ENCODE measurements at places on chromosomes 7 and 10.
A peak's percentile ranks its signal among the peaks of the same experiment; 100 is the strongest.

DNA sequence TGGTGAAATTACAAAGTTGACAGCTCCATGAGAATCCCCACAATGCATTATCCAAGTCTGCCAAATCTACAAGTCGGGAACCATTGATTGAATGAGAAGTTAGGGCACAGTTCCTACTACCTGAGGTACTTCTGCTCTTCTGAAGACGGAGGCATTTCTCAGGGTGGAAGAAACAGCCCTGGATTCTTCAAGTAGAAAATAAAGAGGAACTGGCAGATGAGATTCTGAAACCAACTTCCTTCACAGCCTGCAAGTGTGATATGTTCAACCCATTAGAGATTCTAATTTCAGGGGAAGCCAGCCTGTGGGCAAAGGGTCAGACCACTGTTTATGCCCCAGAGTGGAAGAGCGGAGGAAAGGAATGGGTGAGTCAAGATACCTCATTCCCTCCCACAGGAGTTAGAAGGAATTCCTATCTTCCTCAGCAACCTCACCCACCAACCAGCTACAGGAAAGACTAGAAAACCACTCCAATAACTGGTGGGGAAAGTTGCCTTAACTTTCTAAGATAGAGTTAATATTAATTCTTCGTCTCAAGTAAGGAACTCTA lies 50.5 kb upstream of the BMPER start:
- no peak for DNase-seq

- no peak for DNase-seq
Observed at GRCh38 chr10:32317795-32318357, 29.1 kb downstream of the EPC1 start.

- DNase-seq, result no peak
Observed at GRCh38 chr7:121045090-121045489, 56.6 kb downstream of the CPED1 start.

GRCh38 chr7:44222074-44222473 lies 21.3 kb downstream of the YKT6 start:
- DNase-seq, result no peak

DNA sequence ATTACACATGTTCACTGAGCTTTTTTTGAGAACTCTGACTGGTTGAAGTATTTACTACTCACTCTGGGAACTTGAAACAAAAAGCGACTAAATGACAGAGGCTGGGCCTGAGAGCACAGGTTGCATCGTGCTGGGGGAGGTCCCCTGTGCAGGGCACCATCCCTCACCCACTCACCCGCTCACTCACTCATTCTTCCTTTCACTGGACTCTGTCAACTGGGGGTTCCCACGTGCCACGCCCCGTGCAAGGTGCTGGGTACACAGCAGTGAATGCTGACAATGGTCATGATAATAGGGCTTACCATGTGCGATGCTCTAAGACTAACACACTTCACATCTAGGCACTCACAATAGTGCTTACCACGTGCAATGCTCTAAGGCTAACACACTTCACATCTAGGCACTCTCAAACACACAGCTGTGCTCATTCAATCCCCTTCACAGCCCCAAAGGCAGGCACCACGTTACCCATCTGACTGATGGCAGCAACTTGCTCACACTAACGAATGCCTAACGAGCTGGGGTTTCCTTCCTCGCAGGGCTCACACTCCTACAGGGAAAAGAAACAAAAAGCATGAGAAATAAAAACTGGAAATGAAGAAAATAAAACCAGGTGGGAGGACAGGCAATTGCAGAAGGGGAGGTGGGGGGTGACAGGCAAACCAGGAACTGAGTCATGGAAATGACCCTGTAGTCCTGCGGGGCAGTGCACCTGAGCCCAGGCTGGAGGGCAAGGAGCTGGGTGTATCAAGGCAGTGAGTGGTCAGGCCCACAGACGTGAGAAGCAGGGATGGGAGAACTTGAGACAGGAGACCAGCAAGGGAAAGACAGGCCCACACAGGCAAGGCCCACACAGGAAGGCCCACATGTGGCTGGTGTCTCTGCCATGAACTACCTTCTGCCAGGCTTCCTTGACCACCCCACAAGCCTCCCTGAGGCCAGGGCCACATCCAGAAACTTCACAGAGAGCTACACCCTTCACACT lies 147.0 kb upstream of the FAM20C start:
- DNase-seq, result no peak

GRCh38 chr10:129851941-129852640 lies 112.0 kb downstream of the EBF3 start:
- no peak for DNase-seq

- DNase-seq, result peak; percentile 18
Observed at GRCh38 chr7:157688533-157689268, 351.9 kb downstream of the DNAJB6 start.

DNA sequence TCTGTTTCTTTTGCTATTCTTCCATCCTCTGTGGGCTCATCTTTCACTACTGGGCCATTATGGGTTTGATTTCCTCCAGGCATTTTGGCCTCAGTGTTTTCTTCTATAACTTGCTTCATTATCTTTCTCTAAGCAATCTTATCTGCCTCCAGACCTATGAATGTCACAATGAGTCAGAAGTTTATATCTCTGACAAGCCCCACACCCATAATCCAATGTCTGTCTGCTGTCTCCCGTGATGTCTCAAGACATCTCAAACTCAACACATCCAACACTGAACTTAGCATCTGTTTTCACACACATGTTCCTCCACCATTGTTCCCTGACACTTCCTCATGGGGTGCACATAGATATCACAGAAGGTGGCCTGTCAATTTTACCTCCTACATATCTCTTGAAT lies 46.7 kb upstream of the RHOBTB1 start:
- DNase-seq, result no peak

GRCh38 chr10:130802301-130802700 lies 509.2 kb downstream of the TCERG1L start:
- no peak for DNase-seq

GRCh38 chr7:12898620-12899019 lies 211.2 kb downstream of the ARL4A start:
- DNase-seq, result no peak

GRCh38 chr7:30430276-30430675 lies 48.3 kb downstream of the NOD1 start:
- DNase-seq, result no peak

DNA sequence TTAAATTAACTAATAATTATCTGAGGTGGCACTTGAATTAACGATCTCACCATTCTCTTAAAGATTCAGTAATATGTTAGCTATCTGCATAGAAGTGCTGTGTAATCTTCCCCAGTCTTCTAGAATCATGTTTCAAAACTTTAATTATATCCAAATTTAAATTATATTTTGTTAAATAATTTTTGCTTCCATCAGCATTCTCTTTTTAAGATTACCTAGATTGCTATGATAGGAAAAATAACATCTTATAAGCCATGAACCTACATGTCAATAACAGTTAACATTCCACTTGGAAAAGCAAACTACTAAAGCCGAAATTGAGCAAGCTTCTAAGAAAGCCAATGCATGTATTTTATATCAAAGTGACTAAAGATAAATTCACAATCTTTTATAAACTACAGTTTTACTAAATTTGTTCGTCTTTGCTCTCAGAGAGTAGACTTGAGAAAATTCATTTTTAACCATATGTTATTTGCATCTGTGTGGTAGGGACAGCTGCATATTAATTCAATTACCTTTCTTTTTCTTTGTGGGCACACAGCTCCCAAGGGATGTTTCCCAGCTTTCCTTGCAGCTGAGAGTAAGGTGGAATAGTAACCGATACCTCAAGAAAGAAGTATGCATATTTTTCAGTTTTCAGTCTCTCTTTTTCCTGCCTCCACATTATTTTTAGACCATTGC lies 105.4 kb upstream of the ABCB5 start:
- DNase-seq, result no peak

GRCh38 chr7:4772306-4772705 lies 3.1 kb upstream of the AP5Z1 start:
- DNase-seq, result no peak

GRCh38 chr10:121667948-121668313 lies 69.7 kb upstream of the FGFR2 start:
- no peak for DNase-seq

DNA sequence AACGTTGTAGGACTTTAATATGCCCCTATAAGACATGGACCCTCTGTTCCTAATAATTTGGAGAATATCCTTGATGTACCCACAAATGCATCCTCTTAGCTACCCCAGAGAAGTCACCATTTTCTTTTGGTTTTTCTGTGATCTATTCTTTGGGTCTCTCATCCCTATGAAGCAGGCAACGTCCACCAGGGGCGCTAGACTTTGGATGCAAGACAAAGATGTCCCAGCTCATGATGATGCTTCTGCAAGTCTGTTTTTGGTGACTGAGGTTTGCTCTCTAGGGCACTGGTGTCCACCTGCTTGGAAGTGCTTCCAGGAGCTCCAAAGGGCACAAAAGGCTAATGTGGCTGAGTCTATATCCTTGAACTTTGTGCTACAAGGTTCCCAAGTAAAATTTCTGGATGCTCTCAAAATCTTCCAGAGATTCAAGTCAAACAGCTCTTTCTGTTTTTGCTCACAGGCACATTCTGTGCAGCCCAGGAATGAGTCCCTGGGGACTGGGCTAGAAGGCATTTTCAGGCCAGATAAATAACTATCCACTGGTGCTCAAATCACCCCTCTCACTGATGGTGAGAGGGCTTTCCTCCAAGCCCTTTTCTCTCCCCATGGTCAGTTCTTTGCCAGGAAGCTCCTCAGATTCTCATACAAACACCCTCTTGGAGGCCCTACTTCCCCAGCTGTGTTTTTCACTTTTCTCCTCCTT lies 166.4 kb downstream of the C7orf25 start:
- DNase-seq, result peak; percentile 47

GRCh38 chr10:100788002-100788903 lies 42.9 kb downstream of the PAX2 start:
- no peak for DNase-seq

- no peak for DNase-seq
Observed at GRCh38 chr10:11194859-11195586, 177.4 kb downstream of the CELF2 start.

GRCh38 chr10:72389716-72390115 lies 35.0 kb upstream of the DNAJB12 start:
- DNase-seq, result no peak

DNA sequence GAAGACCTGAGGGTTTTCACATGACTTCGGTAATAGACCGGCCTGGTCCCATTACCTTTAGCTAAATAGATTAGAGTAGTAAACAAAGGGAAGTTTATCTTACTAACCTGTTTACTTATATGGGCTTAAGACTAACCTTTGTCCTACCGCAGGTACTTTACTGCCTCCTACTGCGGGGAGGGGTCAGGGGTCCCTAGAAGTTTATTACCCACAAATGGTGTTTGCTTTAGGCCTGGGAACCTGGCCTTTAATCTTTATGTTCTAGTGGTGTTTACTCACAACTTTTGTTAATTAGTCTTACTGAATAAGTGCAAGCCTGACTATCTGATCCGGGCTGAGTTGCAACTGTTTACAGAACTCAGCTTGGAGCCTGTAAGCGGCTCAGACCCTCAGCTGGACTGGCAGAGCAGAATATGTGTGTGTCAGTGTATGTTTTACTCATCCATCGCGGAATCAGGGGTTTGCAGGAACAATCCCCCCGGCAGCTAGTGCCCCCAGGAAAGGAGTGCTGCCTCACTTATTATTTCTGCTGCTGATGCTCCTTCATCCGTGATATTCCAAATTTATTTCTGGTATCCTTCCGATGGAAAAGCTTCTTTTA lies 578.9 kb upstream of the SEMA3D start:
- DNase-seq, result no peak

Measured in activated naive CD4-positive, alpha-beta T cell treated with anti-CD3 and anti-CD28 coated beads, Interleukin-2, amount 10 ng/mL, durations not matched to agents 7 days and 5 days (primary cell).